ENCODE measurements at places on chromosomes 16 and 17.

GRCh38 chr17:57092171-57092570 lies 7.1 kb downstream of the AKAP1 start:
- no peak for DNase-seq

GRCh38 chr17:68599552-68600066 lies 1.6 kb downstream of the FAM20A start:
- DNase-seq = no peak

DNA sequence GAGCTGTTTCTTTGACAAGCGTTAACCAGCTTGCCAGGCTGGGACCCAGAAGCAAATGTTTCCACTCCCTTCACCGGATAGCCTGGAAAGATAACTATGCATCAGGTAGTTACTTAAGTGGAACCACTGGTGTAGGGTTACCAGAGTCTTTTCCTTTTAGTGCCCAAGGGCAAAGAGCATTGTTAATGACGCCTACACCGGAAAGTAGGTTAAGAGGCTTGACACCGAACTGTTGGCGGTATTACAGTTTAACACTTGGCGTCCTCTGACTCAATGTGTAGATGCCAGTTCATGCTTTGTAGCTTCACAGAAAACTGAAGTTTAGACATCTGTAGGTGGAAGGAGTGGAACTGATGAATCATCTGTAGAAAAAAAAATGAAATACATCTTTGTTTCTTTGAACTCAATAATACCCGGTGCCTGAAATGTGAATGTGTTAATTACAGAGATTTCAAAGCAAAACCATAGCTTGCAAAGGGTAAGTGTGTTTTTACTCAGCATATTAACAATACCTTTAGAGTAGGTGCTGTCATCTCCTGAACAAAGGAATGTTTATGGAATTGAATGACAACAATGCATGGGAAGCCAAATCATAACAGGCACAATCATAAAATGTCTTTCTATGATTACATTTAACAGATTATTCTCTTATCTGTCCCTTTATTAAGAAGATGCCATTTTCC lies 426.7 kb upstream of the SALL1 start:
- no peak for DNase-seq

- no peak for DNase-seq
Observed at GRCh38 chr17:55699181-55699860, 23.3 kb downstream of the TMEM100 start.

DNA sequence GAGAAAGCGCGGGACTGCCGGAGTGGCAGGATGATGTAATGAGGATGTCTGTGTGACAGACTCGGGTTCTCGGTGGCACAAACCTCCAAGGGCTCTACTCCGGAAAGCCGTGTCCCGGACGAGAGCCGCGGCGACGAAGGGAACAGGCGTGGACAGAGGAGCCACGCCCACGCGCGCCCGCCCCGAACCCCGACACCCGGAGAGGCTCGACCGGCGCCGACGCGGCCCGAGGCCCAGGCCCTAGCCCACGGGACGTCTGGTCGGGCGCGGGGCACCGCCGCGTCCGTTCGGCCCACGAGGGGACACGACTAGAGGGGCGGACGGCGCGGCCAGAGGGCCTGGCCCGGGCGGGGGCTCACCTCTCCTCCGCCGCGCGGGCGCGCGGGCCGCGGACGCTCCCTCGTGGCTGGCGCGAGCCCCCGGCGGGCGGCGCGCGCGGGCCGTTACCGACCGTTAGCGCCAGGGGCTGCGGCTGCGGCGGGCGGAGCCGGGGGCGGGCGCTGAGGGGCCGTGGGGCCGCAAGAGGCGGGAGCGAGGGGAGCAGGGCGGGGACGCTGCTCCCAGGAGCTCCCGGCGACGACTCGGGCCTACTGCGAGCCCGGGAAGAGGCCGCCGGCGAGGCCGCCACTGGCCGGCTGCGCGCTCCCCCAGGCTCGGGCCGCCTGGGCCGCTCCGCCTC lies 2.1 kb upstream of the IRX5 start:
- peak; percentile 91 for DNase-seq

DNA sequence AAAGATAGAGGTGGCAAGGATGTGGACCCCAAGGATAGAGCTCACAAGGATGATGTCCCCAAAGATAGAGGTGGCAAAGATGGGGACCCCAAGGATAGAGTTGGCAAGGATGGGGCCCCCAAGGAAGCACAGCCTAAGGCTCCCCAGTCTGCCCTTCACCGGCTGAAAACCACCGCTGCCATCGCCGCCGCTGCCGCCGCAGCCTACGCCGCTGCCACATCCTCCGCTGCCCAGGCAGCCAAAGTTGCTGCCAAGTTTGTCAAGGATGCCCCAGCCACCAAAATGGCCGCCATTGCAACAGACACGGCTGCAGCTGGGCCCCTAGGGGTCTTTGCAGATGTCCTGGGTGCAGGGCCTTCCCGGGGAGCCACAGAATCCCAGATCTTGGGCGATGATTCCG lies 19.9 kb downstream of the C16orf96 start:
- no peak for DNase-seq

- DNase-seq = peak; percentile 41
Observed at GRCh38 chr17:60102632-60103096, 23.9 kb upstream of the HEATR6 start.

- no peak for DNase-seq
Observed at GRCh38 chr16:4561596-4561995, 5.5 kb downstream of the C16orf96 start.

GRCh38 chr16:48846277-48846676 lies 236.3 kb upstream of the N4BP1 start:
- no peak for DNase-seq

- DNase-seq = no peak
Observed at GRCh38 chr16:24683847-24684493, 45.5 kb upstream of the TNRC6A start.

GRCh38 chr17:39591958-39592954 lies 15.5 kb downstream of the NEUROD2 start:
- DNase-seq = peak; percentile 45

DNA sequence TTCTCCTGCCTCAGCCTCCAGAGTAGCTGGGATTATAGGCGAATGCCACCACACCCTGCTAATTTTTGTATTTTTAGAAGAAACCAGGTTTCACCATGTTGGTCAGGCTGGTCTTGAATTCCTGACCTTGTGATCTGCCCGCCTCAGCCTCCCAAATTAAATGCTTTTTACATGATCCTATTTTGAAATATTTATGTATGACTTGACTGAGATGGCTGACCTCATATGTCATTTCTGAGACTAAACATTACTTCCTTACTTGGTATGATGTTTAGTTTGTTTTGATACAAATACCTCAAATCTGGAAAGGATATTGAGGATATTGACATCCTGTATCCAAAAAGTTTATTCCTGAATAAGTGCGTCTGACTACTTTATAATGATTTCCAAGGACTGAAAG lies 11.9 kb downstream of the CALCOCO2 start:
- DNase-seq = no peak

DNA sequence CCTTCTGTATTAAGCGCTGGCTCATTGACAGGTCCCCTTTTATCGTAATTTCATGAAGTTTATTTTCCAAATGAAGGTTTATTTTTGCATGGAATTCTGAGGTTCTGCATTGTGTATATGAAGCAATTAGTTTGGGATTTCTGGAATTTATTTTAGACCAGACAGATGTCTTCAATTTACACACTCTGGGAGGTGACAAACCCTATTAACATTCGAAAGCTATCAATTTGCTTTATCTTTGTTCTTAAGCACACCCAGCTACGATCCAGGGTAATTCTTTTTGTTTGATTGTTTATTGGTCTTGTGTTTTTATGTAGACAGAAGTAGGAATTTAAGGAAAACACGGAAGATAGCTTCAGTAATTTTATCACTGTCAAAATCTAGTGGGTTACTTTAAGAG lies 264.6 kb downstream of the HS3ST3A1 start:
- no peak for DNase-seq

DNA sequence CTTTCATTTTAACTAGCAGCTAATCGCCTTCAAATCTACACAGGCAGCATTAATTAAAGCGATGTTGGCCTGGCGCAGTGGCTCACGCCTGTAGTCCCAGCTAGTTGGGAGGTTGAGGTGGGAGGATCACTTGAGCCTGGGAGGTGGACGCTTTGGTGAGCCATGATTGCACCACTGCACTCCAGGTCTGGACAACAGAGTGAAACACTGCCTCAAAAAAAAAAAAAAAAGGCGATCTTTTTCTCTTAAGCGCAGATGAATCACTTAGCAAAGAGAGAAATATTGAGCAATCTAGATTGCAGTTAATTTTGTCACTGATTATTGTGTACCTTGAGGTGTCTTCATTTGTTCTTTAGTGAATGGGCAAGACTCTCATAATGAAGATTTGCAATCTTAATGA lies 12.4 kb downstream of the SNTB2 start:
- peak; percentile 54 for DNase-seq

DNA sequence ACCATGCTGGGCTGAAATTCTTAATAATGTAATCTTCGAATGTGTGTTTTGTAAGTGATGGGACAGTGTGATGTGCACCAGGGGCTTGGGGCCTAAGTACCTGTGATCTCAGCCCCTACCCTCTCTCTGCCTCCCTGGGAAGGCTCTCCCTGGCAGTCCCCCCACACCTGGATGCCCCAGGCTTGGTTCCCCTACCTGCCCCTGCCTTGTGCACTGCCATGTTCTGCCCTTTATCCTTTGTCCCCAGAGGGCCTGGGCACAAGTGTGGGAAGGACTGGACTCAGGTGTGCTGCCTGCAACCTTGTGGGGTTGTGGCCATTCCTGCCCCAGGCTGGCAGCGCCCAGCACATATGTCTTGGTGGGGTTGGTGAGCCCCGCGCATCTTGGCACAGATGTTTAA lies 55.4 kb upstream of the CREBBP start:
- no peak for DNase-seq

DNA sequence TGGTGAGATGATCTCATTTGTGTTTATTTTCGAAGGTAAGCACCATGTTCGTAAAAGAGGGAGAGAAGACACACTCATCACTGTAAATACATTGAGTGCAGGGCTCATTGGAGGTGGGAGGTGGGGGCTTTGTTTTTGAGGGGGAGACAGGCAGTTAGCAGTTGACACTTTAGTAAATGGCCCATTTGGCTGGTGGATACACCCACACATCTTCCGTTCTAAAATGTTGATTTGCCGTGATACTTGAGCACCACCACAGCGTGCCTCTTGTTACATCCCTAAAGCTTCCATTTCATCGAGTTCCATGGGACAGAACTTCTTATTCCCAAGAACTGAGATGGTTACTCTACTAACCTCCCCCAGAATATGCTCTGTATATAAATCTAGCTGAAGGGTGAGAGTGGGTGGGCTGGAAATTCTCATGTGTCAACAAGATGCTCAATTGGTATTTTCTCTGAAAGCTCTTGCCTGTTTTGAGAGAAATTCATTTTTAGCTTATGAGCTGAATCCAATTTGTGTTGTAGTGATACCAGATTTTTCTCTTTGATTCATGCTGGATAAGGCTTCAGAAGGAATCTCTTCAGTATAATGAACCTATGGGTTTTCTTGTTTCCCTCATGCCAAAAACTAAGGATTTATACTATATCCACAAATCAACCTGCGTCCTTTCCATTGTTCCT lies 314.3 kb downstream of the RBFOX1 start:
- no peak for DNase-seq

- DNase-seq = no peak
Observed at GRCh38 chr17:75319904-75320691, 30.9 kb upstream of the SLC25A19 start.

DNA sequence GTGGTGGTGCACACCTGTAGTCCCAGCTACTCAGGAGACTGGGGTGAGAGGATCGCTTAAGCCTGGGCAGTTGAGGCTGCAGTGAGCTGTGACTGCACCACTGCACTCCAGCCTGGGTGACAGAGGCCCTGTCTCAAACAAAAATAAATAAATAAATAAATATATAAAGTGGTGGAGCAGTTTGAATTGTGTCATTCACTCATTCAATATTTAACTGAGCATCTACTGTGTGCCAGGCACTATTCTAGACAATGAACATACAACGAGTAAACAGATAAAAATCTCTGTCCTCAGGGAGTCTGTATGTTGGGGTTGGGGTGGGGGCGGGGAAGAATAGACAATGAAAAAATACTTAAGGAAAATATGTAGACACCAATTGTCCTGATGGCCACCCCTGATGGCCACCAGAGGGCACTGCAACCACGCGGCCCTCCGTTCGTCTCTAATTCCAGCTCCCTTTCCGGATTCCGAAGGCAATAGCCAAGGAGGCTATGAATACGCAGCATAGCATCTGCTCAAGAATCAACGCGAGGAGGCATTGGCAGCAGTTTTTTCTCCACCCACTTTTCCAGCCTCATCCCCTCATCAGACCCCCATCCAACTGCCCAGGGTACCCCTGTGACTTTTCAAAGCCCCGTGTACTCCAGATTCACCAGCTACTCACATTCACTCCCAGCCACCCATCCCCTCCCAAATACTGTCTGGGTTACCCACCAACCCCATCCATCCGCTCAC lies 21.4 kb downstream of the QPRT start:
- DNase-seq = peak; percentile 93

GRCh38 chr16:17194190-17194780 lies 276.5 kb downstream of the XYLT1 start:
- DNase-seq = peak; percentile 74

DNA sequence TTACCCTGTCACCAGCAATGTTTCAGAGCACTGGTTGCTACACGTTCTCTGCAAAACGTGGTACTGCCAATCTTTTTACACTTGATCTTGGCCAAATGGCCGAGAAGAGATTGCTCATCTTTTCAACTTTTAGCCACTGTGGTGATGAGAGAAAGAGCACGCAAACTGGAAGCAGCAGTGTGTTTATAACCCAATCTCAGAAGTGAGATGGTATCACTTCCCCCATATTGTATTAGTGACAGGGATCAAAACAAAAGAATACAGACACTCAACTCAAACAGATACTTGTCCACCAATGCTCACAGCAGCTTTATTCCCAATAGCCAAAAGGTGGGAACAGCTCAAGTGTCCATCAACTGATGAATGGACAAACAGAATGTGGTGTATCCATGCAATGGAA lies 72.1 kb upstream of the FA2H start:
- DNase-seq = no peak

DNA sequence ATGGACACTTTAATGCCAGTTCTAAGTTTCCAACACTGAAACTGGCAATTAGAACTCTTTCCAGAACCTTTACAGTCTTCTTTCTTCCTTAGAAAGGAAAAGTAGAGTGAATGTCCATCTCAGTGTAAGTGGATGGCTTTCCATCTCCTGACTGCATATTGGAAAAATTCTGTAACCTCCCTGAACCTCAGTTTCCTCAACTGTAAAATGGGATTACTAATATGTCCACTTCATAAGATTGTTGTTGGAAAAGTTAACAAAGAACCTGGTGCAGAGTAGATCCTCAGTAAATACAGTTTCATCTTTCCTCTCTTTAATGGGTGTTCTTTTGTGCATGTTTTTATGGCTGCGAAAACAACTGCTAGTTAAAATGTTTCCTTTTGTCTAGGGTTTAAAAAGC lies 2.6 kb downstream of the TMEM98 start:
- DNase-seq = no peak

GRCh38 chr17:42880776-42881310 lies 19.8 kb upstream of the G6PC1 start:
- DNase-seq = no peak

- no peak for DNase-seq
Observed at GRCh38 chr16:7976125-7976524, 614.2 kb downstream of the TMEM114 start.

GRCh38 chr17:49566668-49567071 lies 9.0 kb upstream of the NXPH3 start:
- DNase-seq = no peak
